Hair follicular keratinocyte (primary cell): ENCODE measurements at places on chromosomes 13 and 19. TPM values are rescaled to one million over a fixed set of nuclear protein-coding genes. Genes with fewer than 3 reads are reported as not detected.

UCHL3 gene
- total RNA-seq = 114 and 122 TPM in 2 replicates

CEACAM8 gene
- not detected in 2 replicates for total RNA-seq

RXFP2 gene
- not detected in 2 replicates for total RNA-seq

GRIK5 gene
- 0.04 and 0.16 TPM in 2 replicates for total RNA-seq

CACNG6 gene
- total RNA-seq = not detected in 2 replicates

F2RL3 gene
- not detected in 2 replicates for total RNA-seq

LGALS7 gene
- not detected in 2 replicates for total RNA-seq
